Stimulated activated CD8-positive, alpha-beta memory T cell treated with anti-CD3 and anti-CD28 coated beads, Interleukin-4, amount 100 ng/mL, for 1 hour (primary cell): ENCODE measurements at places on chromosomes 3 and 15.
A peak's percentile ranks its signal among the peaks of the same experiment; 100 is the strongest.

DNA sequence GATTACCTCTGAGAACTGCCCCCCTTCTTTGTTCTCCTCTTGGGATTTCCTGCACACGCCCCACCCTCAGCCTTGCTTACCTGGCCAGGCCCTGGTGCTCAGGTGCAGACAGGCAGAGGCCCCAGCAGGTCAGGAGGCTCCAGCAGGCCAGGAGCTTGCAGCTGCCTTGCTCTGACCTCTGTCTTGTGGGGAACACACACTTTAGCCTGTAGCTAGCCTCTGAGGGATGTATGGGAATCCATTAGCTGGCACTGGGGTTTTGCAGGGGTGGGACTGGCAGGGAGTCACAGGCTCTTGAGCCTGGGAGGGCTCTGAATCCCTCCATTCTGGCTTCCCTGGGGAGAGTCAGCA is 2.7 kb downstream of the SMAD6 start:
- no peak for DNase-seq

DNA sequence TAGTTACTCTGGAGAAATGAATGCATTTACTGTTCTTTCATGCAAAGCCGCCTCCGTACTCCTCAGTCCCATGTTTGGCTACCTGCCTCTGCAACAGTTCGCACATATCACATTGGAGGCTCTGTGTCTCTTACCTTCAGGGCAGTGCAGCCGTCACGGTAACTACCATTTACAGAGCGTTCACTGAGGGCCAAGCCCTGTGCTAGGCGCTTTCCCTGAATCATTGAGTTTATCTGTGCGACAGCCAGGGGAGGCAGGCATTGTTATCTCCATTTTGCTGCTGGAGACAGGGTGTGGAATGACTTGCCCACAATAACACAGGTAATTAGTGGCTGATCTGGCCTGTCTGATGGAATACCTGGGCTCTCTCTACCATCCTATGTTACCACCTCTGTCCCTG is 115.0 kb downstream of the THSD4 start:
- no peak for DNase-seq

GRCh38 chr3:30426293-30426993 is 180.0 kb upstream of the TGFBR2 start:
- DNase-seq, result no peak

GRCh38 chr3:148642214-148642613 is 55.5 kb upstream of the AGTR1 start:
- no peak for DNase-seq

GRCh38 chr3:187274315-187274976 is 17.1 kb downstream of the MASP1 start:
- no peak for DNase-seq

GRCh38 chr3:13750215-13750614 is 129.7 kb downstream of the WNT7A start:
- DNase-seq, result no peak

GRCh38 chr3:9916734-9917680 is at the start of gene IL17RC:
IL17RC (plus strand) TSS chr3:9917098; CDS start chr3:9917316, 218 bp downstream.
- DNase-seq, result no peak

- DNase-seq, result no peak
These were observed 22.0 kb downstream of the SLC7A14 start for GRCh38 chr3:170563712-170564423.

GRCh38 chr3:163572856-163573255 is 1505.4 kb downstream of the SI start:
- no peak for DNase-seq

DNA sequence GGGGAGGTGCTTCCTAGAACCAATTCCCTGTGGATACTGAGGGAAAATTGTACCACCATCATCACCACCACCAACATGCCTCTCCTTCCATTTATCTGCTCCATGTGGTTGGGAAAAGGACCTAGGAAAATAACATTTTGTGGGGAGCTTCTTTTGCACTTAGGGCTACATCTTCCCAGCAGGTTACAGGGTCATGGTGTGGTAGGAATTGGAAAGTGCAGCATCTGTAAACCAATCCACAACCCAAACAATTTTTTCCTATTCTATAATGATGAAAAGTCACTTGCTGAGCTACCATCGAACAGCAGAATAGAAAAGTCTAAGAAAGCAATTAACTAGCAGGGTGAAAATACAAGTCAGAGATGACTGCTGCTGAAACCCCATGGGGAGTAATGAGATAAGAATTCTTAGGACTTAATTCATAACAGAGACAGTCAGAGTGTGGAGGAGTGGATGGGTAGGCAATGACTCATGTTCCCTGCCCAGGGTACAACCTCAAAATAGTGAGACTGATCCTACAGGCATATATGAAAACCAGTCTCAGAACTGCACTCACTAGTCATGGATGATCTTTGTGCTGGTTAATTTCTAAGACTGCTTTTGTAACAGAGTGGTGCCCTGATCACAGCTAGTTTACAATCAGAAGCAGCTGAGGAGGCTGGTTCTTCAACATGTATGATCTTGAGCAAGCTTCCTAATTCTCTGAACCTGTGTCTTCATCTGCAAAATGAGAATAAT is 38.1 kb upstream of the LEKR1 start:
- no peak for DNase-seq

GRCh38 chr15:58451826-58452225 is 20.0 kb downstream of the LIPC start:
- DNase-seq, result no peak

DNA sequence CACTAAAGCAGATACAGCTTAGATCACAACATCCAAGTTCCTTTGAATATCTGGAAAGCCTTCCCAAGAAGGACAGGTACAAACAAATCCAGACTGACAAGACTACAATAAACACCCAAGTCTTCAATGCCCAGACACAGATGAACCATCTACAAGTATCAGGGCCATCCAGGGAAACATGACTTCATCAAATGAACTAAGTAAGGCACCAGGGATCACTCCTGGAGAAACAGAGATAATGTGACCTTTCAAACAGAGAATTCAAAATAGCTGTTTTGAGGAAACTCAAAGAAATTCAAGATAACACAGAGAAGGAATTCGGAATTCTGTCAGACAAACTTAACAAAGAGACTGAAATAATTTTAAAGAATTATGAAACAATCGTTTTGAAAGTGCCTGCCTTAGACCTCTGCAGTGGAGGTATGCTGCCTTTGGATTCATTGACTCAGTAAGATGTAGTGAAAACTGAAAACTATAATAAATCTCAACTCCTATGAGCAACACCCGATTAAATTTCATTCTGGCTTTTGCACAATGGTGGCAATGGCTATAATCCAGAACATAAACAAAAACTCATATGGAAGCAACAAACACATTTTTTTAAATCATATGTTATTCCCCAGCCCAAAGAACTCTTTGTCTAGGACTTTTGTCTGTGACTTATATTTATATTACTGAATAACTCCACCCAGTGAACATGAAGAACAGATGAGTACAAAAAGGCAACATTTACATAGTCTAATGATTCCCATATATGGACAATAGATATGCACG is 12.6 kb upstream of the COL8A1 start:
- no peak for DNase-seq

GRCh38 chr3:53166781-53167291 is 5.8 kb downstream of the PRKCD start:
- DNase-seq, result no peak

- no peak for DNase-seq
These were observed 43.2 kb downstream of the GTPBP8 start for GRCh38 chr3:113034011-113034410.

GRCh38 chr3:61650719-61651410 is 89.5 kb downstream of the PTPRG start:
- DNase-seq, result no peak

DNA sequence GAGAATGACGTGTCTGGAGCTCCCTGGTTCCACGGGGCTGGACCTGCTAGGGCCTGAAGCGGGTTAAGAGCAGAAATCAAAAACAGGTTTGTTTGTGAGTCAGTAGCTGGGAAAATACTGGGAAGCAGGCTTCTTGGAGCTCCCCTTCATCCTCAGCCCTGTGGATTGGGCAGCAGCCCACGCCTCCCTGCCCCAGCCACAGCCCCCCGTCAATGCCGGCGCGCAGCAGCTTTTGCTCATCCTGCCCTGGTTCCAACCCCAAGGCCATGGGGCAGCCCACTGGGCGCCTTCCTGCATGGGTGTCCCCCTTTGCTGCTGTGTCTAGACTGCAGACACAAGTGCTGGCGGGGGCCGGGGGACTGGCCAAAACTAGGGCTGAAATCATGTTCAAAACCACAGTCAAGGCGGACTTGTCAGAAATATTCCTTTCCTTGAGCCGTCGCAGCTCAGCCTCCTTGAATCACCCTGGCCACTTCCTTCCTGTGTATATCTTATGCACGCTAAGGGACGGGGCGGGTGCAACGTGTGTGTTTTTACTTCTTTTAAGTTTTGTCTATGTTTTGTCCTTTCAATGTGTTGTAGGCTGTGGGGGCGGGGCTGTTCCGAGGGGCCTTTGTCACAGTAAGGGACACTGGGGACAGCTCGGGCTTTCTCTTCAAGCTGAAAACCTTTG is 108.1 kb downstream of the KLF13 start:
- DNase-seq, result peak; percentile 68

DNA sequence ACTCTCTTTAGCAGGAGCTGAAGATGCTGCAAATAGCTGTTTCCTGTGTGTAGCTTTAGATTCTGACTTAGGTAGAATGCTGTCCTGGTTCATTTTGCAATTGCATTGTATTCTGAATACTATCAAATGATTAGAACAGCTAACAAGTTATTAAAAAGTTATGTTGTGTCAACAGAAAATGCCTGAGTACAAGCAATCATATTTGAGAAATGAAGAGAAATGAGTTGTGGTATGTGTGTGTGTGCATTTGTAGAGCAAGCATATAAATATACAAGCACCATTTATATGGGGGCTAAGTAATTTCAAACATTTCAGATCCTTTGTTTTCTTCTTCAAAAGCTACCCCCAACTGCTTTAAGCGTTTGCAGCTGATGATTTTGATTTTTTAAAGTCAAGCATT is 7.8 kb downstream of the ZIC1 start:
- DNase-seq, result no peak

- DNase-seq, result no peak
These were observed 112.3 kb upstream of the HES1 start for GRCh38 chr3:194023501-194024280.

GRCh38 chr15:89307791-89308190 is 26.8 kb downstream of the POLG start:
- no peak for DNase-seq

DNA sequence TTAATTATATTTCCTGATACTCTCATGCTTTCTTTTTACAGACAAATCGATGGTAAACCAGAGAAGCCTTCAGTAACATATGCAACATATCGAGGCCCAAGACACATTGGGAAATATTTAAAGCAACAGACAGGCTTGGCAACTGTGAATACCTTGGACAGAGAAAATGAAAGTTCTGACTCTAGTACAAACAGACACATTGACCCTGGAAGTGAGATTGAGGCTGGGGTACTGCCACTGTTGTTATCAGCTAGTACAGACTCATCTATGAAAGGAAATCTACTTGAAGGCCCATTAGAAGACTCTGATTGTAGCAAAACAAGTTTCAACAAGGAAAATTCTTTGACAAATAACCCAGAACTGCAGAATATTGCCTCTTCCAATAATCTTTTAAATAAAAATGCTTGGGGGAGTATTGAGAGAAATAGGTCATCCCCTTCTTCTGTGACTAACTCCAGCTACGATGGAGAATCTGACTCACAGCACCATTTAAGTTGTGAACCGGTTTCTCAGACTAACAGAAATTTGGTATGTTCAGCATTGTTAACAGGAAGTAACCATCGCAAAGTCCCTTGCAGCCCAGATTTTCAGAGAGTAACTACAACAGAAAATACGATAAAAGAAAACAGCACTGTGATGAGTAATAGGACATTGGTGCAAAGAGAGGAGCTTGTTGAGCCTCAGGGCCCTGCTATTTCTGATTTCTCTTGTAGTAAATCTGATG is 50.2 kb downstream of the CRYBG3 start:
- no peak for DNase-seq

GRCh38 chr3:126924458-126924857 is 58.5 kb upstream of the PLXNA1 start:
- no peak for DNase-seq
